Tongue (tissue), 3 donors: ENCODE measurements at places on chromosomes 3 and 15. TPM values are rescaled to one million over a fixed set of nuclear protein-coding genes. Genes with fewer than 3 reads are reported as not detected.
A peak's percentile ranks its signal among the peaks of the same experiment; 100 is the strongest.

GRCh38 chr15:61038910-61039309, 190.2 kb downstream of the RORA start:
- no peak for DNase-seq

GRCh38 chr15:67183443-67184169, 70.9 kb downstream of the AAGAB start:
- no peak for DNase-seq

GRCh38 chr3:36837089-36837488, 72.7 kb upstream of the DCLK3 start:
- DNase-seq: no peak

GRCh38 chr3:13785853-13786436, 93.9 kb downstream of the WNT7A start:
- DNase-seq: no peak

The NMB gene
- total RNA-seq: 3.4 TPM

The ALS2CL gene
- 39.8 TPM for total RNA-seq

DNA sequence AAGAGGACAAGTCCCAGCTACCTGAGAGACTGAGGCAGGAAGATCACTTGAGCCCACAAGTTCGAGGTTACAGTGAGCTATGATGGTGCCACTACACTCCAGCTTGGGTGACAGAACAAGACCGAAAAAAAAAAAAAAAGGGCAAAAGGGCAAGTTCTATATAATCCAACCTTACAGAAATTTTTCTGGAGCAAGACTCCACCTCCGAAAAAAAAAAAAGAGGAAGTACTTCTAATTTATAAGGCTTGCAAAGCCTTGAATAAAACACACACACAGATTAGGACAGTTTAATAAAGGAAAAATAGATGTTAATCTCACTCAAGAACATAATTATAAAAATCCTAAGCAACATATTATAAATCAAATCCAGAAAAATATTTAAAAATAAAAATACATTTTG, 14.4 kb upstream of the XYLB start:
- DNase-seq: no peak

DNA sequence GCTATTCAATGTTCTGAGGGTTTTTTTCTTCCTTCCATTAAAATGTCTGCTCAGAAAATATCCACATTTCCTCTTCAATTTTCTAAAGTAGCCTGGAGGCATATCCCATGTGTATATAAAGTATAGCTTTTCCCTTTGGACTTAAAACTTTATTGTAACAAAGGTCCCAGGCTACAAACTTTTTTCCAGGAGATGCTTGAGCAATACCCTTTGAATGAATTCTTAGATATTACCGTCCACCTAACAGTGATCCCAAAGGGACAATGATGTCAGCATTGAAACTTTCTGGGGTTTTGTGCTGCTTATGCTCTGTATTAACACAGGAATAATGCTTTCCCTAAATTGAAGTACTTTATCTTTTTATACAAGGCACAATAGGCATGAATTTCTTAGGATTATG, 525.2 kb downstream of the CADM2 start:
- no peak for DNase-seq

DNA sequence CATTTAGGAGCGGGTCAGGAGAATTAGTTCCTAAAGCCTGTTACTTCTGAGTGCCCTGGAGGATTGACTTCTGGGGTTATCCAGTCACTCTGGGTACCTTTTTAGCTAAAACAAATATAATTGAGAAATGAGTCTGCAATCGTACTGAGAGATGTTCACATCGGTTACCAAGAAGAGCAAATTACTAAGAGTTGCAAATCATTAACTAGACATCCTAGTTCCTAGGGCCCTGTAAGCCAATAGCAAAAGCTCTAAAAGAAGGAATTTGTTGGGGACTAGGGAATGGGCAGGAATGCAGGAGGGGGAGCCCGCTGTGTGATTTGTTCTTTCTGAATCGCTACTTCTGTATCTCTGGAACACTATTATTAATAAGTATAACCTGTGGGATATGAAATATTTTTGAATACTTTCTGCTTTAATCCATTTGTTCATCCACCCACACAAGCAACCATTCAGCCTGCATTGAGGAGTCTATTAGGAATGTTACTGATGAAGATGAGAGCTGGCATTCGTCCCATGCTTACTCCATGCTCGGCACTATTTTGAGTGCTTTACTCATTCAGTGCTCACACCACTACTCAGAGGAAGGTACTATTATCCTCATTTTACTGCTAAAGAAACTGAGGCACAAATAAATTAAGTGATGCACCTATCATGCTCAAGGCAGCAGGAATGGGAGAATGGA, 31.5 kb upstream of the KY start:
- DNase-seq: no peak

GRCh38 chr3:138687236-138687635, 78.7 kb downstream of the FAIM start:
- DNase-seq: no peak

DNA sequence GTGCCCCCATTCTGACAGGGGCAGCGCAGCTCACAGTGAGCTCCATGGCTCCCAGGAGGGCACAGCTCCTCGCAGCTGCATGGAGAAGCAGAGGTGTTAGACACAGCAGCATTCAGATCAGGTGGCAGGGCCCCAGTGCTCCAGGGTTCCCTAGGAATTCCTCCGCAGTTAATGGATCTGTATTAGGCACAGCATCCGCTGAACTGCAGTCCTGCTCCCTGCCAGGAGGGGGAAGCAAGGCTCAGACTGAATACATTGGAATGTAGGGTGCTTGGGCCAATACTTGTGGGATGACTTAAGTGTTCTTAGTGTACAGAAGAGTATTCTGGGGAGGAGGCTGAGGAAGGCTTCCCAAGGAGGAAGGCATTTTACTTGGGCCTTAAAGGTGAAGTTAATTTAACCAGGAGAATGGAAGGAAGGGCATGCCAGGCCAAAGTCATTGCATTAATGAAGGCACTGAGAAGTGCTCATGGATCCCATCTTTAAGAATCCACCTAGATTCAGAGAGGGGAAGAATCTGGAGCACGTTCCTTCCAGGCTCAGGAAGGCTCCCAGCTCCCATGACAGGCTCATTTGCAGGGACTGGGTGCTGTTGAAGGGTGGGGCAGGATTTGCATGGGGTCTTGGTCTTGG, 111.6 kb downstream of the RAB11A start:
- peak; percentile 58 for DNase-seq

The KBTBD12 gene
- 38.2 TPM for total RNA-seq

The LRRC58 gene
- total RNA-seq: 30.5 TPM

The CNTN4 gene
- 34.3 TPM for total RNA-seq

The BNC1 gene
- total RNA-seq: 2.8 TPM

The SORD gene
- total RNA-seq: 11.5 TPM

The BTLA gene
- total RNA-seq: 0.10 TPM

The GOLGA8B gene
- 31.3 TPM for total RNA-seq

The CP gene
- total RNA-seq: 5.2 TPM

The MESP2 gene
- total RNA-seq: not detected

The NEK10 gene
- 40.5 TPM for total RNA-seq

The GHSR gene
- not detected for total RNA-seq

DNA sequence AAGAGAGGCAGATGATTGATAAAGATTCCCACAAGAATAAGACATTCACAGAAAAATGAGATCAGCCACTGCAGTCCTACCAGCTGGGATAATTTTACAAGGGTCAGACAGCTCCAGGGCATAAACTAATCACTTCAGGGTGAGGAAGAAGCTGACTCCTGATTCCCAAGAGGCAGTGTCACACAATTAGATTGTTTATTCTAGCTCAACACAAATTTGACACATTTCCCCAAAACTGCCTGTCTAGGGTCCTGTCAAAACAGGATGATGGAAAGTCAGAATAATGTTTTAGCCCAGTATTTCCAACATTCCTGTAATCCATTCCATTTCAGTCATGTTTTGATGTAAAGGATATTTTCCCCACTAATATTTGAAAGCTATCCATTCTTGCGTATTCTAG, 110.8 kb downstream of the TNIK start:
- DNase-seq: no peak

DNA sequence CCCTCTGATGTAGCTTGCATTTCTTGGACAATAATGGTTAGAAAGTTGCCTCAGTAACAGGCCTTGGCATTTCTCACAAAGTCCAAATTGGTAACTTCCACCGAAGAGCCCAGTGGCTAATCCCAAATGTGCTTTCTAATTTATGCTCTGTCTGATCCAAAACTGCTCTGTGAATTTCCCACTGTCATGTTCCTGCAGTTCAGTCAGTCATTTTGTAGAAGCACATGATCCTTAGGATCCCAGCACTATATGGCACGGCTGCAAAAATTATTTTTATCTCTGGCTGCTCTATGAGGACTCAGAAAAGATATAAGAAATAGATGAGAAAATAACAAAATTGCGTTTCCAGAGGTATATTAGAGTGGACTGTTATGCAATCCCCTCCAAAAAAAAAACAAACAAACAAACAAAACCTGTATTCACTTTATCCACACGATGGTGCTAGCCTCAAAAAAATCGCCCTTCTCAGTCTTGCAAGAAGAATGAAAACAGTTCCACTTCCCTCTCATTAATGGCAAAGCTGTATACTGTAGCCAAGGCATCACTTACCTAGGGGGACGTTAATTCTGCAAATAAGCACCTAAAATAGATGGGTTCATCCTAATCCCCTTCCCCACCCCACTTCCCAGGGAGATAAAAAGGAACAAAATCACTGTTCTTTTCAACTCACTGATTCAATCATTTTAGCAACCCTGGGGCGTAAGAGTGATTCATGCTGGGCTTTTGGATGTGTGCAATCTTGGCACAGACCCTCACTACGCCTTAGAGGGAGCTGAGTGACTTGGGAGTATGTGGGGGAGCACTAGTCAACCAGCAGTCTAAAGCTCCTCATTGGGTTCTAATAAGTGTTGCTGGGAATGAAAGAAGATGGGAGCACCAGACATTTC, 61.3 kb downstream of the TMCO5A start:
- DNase-seq: peak; percentile 81

DNA sequence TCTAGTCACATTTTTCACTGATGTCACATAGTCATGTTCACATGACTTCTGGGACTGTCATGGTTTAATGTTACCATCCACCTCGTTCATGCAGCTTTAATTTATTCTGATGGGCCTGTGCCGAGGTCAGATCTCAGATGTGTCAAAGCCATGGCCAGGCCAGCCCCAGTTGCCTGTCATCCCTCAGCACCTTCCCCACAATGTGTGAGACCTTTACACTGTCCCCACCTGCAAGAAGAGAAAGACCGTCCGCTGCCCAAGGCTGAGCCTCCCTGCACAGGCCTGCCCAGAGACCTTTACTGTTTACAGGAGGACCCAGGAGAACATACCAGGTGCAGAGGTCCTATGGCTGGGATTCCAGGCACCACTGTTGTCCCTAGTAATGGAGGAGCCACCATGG, 12.8 kb upstream of the KLF15 start:
- DNase-seq: no peak

GRCh38 chr15:101193120-101193644, 58.7 kb downstream of the CHSY1 start:
- DNase-seq: peak; percentile 64

DNA sequence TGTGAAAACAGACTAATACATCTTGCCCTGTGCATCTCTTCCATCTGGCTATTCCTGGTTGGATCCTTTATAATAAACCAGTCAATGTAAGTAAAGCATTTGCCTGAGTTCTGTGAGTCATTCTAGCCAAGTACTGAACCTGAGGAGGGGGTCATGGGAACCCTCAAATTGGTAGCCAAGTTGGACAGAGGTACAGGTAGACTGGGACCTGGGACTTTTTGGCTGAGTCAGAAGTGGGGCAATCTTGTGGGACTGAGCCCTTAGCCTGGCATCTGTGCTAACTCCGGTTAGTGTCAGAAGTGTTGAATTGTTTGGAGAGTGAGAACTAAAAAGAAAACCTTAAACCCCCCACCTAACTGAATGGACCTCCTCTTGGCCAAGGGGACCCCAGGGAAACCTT, 21.0 kb upstream of the LIMD1 start:
- no peak for DNase-seq

DNA sequence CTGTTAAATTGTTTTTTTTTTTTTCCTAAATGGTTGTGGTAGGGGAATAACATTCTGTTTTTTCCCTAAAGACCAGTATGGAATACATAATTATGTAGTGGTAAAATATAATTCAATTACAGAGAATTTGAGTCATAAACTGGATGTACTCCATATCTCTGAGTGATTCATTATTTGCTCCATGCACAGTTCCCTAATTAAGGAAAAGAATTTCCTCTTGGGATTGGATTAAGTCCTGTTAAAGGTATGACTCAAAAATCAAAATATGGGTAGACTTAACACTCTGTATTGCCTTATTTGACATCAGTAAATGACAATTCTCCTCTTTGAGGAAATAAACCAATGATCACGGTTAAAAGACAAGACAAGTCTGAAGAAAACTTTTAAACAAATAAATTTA, 78.0 kb upstream of the KCNH8 start:
- no peak for DNase-seq

The CADPS gene
- total RNA-seq: 13.3 TPM

The DNAH12 gene
- total RNA-seq: 0.21 TPM

GRCh38 chr15:71055461-71055860, 59.8 kb upstream of the THSD4 start:
- no peak for DNase-seq

DNA sequence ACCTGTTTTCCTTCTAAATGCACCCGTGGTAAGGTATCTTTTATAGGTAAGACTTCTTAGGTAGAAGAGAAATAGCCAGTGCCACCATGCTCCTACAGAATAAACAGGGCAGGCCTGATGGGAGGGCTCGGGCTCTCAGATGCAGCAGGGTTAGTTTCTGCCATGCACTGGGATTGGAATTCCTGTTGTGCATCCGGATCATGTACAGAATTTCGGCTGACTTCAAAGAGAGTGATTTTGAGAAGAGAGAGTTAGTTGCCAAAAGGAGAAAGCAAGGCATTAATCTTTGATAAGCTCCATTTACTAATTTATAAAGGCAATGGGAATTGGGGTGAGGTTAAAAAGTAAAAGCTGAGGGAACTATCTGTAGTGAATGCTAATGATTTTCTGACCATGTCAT, 211.2 kb downstream of the WDR72 start:
- DNase-seq: no peak

GRCh38 chr15:66751579-66751978, 49.5 kb downstream of the SMAD6 start:
- DNase-seq: no peak

DNA sequence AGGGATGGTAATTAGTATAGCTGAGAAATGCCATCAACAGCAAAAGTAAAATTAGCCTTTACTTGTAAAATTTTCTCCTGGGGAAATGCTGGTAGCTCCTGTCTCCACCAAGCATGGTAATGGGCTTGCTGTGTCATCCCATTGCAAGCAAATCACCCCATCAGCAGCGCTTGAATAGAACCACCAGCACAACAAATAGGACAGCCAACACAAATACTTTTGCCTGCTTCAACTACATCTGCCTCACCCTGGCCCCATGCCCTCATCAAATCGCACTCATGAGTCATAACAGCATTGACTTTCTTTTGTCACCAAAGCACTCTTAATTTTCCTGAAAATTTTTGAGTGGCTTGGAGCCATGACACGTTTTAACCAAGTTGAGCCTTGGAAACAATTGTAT, 52.6 kb downstream of the ERC2 start:
- DNase-seq: no peak

The ADIPOQ gene
- 0.31 TPM for total RNA-seq

The ITIH1 gene
- not detected for total RNA-seq

- DNase-seq: no peak
Observed at GRCh38 chr3:156493887-156494286, 61.0 kb downstream of the SSR3 start.

The IGSF10 gene
- 15.3 TPM for total RNA-seq
